ENCODE measurements at places on chromosomes 16 and 17. TPM values are rescaled to one million over a fixed set of nuclear protein-coding genes. Genes with fewer than 3 reads are reported as not detected.

The SARM1 gene
- total RNA-seq = 26.0 TPM

The KIFC3 gene
- total RNA-seq = 3.8 TPM

DNA sequence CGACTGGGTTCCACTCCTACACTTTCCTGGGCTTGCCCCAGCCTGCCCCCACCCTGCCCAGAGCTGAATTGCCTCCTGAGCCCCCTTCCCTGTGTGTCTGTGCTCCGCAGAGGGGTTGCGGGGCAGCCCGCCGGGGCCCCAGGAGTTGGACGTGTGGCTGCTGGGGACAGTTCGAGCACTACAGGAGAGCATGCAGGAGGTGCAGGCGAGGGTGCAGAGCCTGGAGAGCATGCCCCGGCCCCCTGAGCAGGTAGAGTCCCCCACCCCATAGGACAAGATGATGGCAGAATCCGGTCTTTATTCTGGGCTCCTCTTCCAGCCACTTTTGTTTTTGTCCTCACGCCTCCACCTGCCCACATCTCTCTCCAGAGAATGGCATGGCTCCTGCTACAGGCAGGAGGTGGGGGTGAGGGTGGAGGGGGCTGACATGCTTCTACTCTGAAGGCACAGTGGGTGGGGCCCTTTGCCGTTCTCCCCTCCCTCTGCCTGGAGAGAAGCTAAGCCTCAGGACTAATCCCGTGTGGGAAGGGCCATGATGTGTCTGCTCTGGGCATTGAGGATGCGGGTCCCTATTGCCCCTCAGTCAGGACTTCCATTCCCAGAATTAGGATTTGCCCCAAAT, 3.5 kb downstream of the ACBD4 start:
- H3K27ac ChIP-seq = no peak overlapping the region
- peaks cover 30% of the 10 kb centered on the region for H3K4me1 ChIP-seq

DNA sequence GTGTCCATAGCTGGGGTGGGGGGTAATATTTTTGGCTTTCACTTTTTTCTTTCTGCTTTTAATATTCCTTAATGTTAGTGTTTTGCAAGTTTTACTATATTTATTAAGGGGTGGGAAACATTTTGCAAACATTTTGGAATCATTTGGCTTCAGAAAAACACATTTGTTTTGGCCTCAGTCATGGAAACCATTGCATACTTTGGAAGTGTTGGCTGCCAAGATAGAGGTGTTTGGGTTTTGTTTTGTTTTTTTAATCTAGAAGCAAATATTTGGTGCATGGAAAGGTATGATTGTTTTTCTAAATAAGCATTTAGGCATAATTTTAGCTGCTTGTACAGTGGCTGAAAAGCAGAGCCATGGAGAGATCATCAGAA, 243.3 kb downstream of the KATNIP start:
- H3K4me1 ChIP-seq = no peaks in the 10 kb centered on the region
- no peaks in the 10 kb centered on the region for H3K27me3 ChIP-seq
- no peaks in the 10 kb centered on the region for H3K36me3 ChIP-seq
- no peak overlapping the region for H3K4me3 ChIP-seq

- H3K27ac ChIP-seq = no peak overlapping the region
- H3K36me3 ChIP-seq = no peaks in the 10 kb centered on the region
- no peak overlapping the region for H3K4me3 ChIP-seq
- DNase-seq = no peak
- peaks cover 5% of the 10 kb centered on the region for H3K27me3 ChIP-seq
Observed at GRCh38 chr17:81338274-81339190, 43.4 kb upstream of the SLC38A10 start.

GRCh38 chr17:46157443-46158062, 35.7 kb downstream of the KANSL1 start:
- no peak overlapping the region for H3K27ac ChIP-seq
- H3K4me1 ChIP-seq = peaks cover 68% of the 10 kb centered on the region
- no peak overlapping the region for H3K4me3 ChIP-seq
- H3K36me3 ChIP-seq = no peaks in the 10 kb centered on the region
- no peak for DNase-seq
- no peaks in the 10 kb centered on the region for H3K27me3 ChIP-seq

All from T-cell (primary cell).